Fibroblast of skin of right quadriceps (primary cell): ENCODE measurements at places on chromosomes 5 and 9.

DNA sequence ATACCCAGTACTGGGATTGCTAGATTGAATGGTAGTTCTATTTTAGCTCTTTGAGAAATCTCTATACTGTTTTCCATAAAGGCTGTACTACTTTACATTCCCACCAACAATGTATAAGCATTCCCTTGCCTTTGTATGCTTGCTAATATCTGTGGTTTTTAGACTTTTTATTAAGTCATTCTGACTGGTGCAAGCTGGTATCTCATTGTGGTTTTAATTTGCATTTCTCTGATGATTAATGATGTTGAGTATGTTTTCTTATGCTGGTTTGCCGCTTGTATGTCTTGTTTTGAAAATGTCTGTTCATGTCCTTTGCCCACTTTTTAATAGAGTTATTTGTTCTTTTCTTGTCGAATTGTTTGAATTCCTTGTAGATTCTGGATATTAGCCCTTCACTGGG lies 512.7 kb upstream of the PAPPA start:
- DNase-seq: peak; percentile 95

DNA sequence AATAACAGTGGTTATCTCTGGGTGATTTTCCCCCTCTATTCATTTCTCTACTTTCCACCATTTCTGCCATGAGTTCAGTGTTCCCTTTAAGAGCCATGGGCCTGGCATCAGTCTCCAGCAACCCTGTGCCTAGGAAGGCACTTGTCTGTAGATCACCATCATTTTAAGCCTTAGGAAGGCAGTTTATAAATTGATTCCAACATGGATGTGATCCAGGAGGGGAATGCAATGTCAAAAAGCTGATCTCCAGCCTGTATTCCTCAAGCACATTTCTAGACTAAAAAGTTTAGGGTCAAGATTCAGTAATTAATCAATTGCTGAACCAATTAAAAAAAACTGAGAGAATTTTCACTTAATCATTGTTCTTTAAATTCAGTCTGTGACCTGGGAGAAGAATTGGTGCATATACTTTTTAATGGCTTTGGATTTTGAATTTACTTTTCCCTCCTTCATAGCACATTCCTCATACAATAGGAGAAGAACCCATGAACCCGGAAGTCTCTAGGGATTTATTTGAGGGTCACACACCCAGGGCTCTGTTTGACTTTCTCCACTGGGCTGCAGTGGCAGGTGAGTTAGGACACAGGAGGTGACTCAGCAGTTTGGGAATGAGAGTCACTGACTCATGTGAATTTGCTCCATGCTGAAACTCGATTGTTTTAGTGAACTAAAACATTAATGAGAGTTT lies 6.1 kb upstream of the ERMP1 start:
- DNase-seq: peak; percentile 39

GRCh38 chr5:72465601-72466563 lies 41.3 kb downstream of the ZNF366 start:
- peak; percentile 69 for DNase-seq

- no peak for DNase-seq
These were observed 32.2 kb downstream of the NDUFA8 start for GRCh38 chr9:122127396-122127798.

GRCh38 chr5:15249152-15249551 lies 250.8 kb upstream of the FBXL7 start:
- peak; percentile 84 for DNase-seq

- DNase-seq: no peak
These were observed 19.9 kb downstream of the NOTCH1 start for GRCh38 chr9:136525841-136526499.

- no peak for DNase-seq
These were observed 54.6 kb downstream of the FYB1 start for GRCh38 chr5:39164529-39165402.

DNA sequence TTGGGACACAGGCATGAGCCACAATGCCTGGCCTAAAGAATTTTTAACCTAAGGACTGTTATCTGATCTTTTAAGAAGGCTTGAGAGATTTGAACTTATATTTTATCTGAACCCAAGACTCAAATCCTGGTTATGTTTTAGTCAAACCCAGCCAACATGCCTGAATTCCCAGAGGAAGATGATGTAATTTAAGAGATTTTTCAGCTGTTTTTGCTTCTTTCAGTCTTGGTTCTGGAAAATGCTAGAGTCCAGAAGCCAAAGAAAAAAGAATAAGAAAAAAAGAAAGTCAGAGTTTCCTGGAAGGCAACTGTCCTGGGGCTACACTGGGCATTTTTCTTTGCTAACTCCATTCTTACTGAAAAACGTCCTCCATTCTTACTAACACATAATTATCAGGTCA lies 85.8 kb downstream of the SNX18 start:
- peak; percentile 60 for DNase-seq

DNA sequence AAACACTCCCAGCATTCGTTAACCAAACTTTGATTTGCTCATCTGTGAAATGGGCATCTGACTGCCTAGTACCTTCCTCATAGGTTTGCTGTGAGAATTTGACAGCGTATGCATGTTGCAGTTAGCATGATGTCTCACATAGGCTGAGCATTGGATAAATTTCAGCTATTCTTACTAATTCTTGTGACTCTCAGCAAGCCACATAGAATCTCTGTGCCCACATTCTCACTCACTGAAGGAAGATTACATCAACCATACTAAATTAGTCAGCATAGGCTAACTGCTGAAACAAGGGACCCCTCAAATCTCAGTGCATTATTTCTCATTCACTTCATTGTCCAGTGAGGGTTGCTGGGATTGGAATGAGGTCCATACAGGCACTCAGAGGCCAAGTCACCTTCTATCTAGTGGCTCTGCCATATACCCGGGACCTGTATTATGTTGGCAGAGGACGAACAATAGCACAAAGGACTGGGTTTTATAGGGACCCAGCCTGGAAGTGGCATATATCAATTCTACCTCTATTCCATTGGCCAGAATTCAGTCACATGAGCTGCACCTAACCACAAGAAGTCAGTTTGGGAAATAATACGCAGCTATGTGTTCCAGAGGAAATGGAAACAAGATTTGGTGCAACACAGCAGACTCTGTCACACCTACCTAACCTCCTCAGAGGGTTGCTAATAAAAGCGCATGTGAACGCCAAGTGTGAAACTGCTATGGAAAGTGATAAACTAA lies 4.2 kb upstream of the PTGER4 start:
- DNase-seq: no peak

GRCh38 chr9:79623799-79624721 lies 52.3 kb downstream of the TLE4 start:
- DNase-seq: no peak

DNA sequence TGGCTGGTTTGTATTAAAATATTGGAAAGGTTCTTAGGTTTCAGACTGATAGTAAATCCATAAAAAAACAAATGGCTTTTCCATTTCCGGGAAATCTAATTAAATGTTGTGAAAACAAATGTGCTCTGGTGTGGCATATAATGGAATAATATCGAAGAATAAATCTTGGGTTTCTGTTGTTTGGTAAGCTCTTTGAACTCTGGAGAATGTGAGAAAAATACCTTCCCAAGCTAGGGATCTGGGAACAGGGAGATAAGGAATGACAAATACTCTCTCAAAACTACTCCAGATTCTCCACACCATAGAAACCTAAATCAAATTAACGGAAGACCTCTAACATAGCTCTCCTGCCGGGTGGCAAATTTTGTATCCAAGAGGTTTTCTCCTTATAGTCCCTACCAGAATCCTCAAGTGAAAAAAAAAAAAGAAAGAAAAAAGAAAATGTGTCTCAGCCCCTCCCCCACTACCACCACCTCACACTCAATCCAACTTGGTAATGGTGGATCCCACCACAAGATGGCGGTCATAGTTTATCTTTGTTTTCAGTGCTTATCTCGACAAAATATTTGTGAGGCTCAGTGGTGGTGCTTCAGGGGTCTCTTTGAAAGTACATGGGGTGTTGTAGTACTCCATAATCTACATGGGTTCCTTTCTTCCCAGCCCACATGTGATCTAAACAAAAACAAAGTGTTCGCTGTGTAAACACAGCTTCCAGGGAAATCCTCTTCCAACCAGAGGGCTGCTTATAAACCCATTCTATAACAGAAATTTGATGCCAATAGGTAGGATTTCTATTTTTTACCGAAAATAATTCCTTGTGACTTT lies 54.5 kb upstream of the FST start:
- DNase-seq: no peak

DNA sequence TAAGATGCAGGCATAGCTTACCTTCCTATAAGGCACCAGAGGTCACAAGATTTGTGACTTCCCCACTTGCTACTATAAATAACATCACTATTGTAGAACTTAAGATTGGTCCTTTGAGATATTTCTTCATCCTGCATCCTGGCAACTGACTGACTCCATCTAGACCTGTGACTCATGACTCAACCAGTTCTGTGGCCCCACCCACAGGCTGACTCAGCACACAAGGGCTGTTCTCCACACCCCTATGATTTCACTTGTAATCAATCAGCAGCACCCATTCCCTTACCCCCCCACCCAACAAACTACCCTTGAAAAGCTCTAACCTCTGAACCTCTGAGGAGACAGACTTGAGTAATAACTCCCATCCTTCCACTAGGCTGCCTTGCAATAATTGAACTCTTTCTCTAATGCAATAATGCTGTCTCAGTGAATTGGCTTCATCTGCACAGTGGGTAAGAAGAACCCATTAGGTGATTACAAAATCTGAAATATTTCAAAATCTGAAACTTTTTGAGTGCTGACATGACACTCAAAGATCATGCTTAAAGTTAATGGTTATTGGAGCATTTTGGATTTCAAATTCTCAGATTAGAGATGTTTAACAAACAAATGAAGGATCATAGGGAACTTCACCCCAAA lies 296.7 kb downstream of the ARL15 start:
- peak; percentile 87 for DNase-seq
